Small intestine (tissue), 16 donors: ENCODE measurements at places on chromosomes 16 and 17.

GRCh38 chr17:42227849-42228700 lies 33.8 kb upstream of the GHDC start:
- H3K4me3 ChIP-seq = no peak overlapping the region
- no peaks in the 10 kb centered on the region for H3K4me1 ChIP-seq
- DNase-seq = no peak
- peak overlapping the region; percentile 11 for H3K27ac ChIP-seq

GRCh38 chr17:9817086-9817485 lies 4.8 kb downstream of the GSG1L2 start:
- no peaks in the 10 kb centered on the region for H3K4me1 ChIP-seq
- H3K4me3 ChIP-seq = no peak overlapping the region

GRCh38 chr17:45383003-45383402 lies 49.7 kb downstream of the ARHGAP27 start:
- no peaks in the 10 kb centered on the region for H3K4me1 ChIP-seq
- H3K36me3 ChIP-seq = no peaks in the 10 kb centered on the region
- DNase-seq = no peak

DNA sequence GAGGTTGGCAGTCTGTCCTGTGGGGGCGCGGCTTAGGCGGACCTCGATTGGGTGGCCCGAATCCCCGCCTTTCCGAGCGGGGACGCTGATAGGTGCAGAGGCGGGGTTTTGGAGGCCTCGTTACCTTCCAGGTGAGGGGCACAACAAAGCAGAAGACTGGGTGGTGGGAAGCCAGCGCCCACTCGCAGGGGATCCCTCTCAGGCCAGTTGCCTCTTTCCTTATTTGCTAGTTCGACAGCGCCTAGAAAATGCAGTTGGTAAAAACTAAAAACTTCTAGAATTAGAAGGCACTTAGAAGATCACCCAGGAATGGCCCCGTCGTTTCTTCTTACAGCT lies 730 bp downstream of the KAT7 start:
- H3K36me3 ChIP-seq = no peaks in the 10 kb centered on the region
- no peaks in the 10 kb centered on the region for H3K27me3 ChIP-seq
- H3K4me3 ChIP-seq = no peak overlapping the region
- no peak for DNase-seq
- H3K27ac ChIP-seq = no peak overlapping the region

DNA sequence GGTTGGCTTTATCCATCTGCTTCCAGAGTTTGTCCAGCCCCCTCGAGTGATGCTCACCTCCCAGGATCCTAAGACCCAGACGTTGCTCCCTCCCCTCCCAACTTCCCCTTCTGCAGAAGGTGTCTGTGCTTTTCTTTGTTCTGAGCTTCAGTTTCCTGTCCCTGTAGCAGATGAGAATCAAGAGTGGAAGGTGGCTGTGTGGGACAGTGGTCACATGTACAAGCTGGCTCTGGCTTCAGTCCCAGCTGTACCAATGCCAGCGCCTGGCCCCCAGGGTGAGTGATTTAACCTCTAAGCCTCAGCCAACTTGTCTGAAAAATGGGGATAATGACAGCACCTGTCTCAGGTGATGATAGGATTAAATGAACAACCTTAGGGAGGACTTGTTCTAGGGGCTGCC lies 7.7 kb downstream of the PRR15L start:
- peaks cover 6% of the 10 kb centered on the region for H3K36me3 ChIP-seq
- no peaks in the 10 kb centered on the region for H3K27me3 ChIP-seq
- no peaks in the 10 kb centered on the region for H3K4me1 ChIP-seq
- H3K4me3 ChIP-seq = no peak overlapping the region
- peak overlapping the region; percentile 93 for H3K27ac ChIP-seq

DNA sequence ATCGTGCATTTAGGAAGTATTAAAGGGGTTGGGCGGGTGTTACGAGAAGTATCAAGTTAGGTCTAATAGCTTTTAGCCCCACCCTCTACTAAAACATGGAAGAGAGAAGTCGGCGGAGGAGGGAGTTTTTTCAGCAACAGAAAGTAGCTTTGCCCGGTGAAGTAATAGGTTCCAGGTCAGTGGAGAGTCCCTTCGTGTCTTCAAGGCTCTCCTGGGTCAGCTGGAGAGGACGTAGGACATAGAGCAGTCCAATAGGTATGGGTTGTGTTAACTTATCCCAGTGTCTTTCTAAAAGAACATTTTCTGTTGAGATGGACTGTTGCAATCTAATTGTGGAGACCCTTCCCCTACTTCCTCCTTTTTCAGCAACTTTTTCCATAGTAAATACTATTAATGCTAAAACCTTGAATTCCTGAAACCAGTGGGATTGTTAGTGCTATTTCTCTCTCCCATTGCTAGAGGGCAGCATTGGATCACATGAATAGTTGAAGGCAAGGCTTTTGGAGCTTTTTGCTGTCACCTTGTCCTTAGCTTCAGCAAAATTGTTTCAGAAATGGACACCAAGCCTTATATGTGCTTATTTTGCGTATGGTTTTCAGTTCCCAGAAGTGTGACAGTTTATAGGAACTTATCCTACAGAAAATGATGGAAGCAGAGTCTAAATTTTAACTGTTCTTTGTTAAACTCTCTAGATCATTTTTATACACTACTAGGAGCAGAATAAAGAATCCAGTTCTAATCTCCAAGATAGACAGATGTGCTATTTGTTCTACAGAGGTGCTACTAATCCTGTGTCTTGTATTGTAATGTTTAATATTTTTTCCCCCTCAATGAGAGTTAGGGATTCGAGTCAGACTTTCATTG lies 38.4 kb downstream of the UTP18 start:
- no peaks in the 10 kb centered on the region for H3K27me3 ChIP-seq
- H3K4me3 ChIP-seq = no peak overlapping the region
- H3K27ac ChIP-seq = no peak overlapping the region
- H3K4me1 ChIP-seq = no peaks in the 10 kb centered on the region

- H3K4me1 ChIP-seq = no peaks in the 10 kb centered on the region
- DNase-seq = no peak
- H3K36me3 ChIP-seq = no peaks in the 10 kb centered on the region
- no peak overlapping the region for H3K4me3 ChIP-seq
- no peak overlapping the region for H3K27ac ChIP-seq
- no peaks in the 10 kb centered on the region for H3K27me3 ChIP-seq
Measured at GRCh38 chr17:62735044-62735651, 73.0 kb downstream of the MARCHF10 start.

GRCh38 chr17:8192070-8192815 lies 2.3 kb upstream of the BORCS6 start:
- H3K4me3 ChIP-seq = no peak overlapping the region
- H3K4me1 ChIP-seq = peaks cover 35% of the 10 kb centered on the region
- H3K27ac ChIP-seq = peak overlapping the region; percentile 86
- H3K36me3 ChIP-seq = no peaks in the 10 kb centered on the region
- DNase-seq = peak; percentile 94
- no peaks in the 10 kb centered on the region for H3K27me3 ChIP-seq

DNA sequence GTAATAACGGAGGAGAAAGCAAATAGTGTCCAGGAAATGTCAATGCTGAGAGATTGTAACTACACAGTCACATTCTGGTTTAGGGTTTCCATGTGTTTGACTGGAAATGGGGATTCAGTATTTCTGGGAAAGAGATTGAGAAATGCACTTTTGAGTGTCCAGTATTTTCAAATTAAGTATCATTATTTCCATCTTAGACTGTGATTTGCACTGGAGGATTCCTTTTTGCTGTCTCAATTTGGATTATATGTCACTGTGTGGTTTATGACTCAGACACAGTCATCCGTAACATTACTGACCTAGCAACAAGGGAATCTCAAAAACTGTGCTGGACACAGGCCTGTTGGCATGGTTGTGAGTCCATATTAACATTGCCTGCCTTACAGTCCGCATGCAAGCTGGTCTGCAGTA lies 681.4 kb downstream of the CDH11 start:
- no peaks in the 10 kb centered on the region for H3K27me3 ChIP-seq
- H3K27ac ChIP-seq = no peak overlapping the region
- no peaks in the 10 kb centered on the region for H3K36me3 ChIP-seq
- H3K4me1 ChIP-seq = no peaks in the 10 kb centered on the region
- no peak overlapping the region for H3K4me3 ChIP-seq

GRCh38 chr16:54744998-54745397 lies 185.7 kb upstream of the IRX5 start:
- H3K4me1 ChIP-seq = no peaks in the 10 kb centered on the region
- H3K4me3 ChIP-seq = no peak overlapping the region
- no peak overlapping the region for H3K27ac ChIP-seq
- H3K27me3 ChIP-seq = no peaks in the 10 kb centered on the region
- no peak for DNase-seq

DNA sequence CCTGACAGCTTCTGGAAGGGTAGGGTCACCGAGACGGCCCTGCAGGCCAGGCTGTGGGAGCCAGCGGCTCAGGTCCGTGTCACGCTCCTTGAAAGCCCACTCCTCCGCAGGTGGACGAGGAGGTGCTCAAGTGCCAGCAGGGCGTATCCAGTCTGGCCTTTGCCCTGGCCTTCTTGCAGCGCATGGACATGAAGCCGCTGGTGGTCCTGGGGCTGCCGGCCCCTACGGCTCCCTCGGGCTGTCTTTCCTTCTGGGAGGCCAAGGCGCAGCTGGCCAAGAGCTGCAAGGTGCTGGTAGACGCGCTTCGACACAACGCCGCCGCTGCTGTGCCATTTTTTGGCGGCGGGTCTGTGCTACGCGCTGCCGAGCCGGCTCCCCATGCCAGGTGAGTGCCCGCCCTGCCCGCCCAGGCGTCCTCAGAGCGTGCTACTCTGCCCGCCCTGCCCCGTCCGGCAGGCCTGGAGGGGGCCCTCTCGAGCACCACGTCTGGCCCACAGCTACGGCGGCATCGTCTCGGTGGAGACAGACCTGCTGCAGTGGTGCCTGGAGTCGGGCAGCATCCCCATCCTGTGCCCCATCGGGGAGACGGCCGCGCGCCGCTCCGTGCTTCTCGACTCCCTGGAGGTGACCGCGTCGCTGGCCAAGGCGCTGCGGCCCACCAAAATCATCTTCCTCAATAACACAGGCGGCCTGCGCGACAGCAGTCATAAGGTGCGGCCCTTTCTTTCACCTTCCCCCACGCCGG lies 1.3 kb downstream of the NAGS start:
- H3K27me3 ChIP-seq = peaks cover 2% of the 10 kb centered on the region
- H3K4me1 ChIP-seq = peaks cover 5% of the 10 kb centered on the region
- DNase-seq = peak; percentile 63

GRCh38 chr17:30580916-30581315 lies 103.7 kb downstream of the GOSR1 start:
- no peak overlapping the region for H3K27ac ChIP-seq
- no peaks in the 10 kb centered on the region for H3K27me3 ChIP-seq
- DNase-seq = no peak
- H3K4me3 ChIP-seq = no peak overlapping the region
- H3K4me1 ChIP-seq = no peaks in the 10 kb centered on the region

DNA sequence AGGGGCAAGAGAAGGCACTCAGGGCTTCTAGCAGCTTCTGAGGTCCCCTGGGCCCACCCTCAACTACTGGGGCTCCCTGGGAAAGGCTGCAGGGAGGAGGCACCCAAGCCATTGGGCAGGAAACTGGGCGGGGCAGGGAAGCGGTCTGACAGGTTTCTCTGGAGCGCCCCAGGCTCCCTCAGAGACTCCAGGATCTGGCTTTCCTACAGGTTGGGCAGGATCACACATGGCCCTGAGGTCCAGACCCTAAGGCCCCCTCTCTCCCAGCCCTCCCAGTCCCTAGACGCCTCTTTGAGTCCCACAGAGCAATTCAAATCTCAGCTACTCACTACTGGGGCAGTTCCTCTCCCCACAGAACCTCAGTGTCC lies 14.3 kb downstream of the JUP start:
- H3K27ac ChIP-seq = peak overlapping the region; percentile 95
- H3K4me3 ChIP-seq = no peak overlapping the region
- H3K27me3 ChIP-seq = no peaks in the 10 kb centered on the region
- DNase-seq = peak; percentile 92
- H3K4me1 ChIP-seq = peaks cover 11% of the 10 kb centered on the region

GRCh38 chr16:78563905-78564304 lies 464.5 kb downstream of the WWOX start:
- no peak for DNase-seq
- H3K27me3 ChIP-seq = no peaks in the 10 kb centered on the region
- H3K4me1 ChIP-seq = no peaks in the 10 kb centered on the region
- no peaks in the 10 kb centered on the region for H3K36me3 ChIP-seq
